Fibroblast of skin of scalp (primary cell): ENCODE measurements at places on chromosomes 5 and 9.

- peak; percentile 45 for DNase-seq
Observed at GRCh38 chr5:16547200-16547842, 69.5 kb downstream of the RETREG1 start.

DNA sequence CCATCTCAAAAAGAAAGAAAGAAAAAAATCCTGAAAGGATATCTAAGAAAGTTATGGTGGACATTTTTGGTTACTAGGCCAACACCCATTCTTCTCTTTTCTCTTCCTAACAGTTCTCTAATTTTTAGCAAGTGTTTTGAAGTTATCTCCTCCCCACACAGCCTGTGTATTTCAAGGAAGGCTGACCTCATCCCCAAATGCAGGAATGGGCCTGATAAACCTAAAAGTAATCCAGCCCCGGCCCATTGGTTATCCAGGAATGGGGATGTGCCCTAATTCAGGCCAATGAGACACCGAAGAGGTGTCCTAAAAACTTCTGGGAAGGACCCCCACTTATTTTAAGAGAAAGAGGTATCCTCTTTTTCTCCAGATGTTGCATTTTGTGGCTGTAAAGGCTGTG lies 46.6 kb downstream of the F2R start:
- no peak for DNase-seq

- DNase-seq, result peak; percentile 27
Observed at GRCh38 chr5:137075163-137075970, 423.8 kb downstream of the SPOCK1 start.

DNA sequence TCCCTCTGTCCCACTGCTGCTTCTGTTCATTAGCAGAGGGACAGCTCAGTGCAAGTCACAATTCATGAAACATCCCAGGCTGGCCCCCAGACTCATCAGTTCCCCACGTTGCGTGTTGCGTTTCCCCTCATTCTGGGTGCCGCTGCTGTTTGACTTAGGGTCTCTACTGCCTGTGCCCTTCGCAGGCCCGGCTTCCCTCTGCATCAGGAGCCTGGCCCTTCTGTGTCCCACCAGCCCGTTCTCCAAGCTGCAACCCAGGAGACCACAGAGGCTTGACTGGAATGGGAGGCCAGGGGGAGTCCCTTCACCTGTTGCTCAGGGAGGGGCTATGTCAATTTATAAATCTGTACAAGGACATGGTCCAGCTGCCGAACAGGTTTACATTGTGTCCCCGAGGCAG lies 53.9 kb upstream of the SUSD3 start:
- DNase-seq, result no peak

DNA sequence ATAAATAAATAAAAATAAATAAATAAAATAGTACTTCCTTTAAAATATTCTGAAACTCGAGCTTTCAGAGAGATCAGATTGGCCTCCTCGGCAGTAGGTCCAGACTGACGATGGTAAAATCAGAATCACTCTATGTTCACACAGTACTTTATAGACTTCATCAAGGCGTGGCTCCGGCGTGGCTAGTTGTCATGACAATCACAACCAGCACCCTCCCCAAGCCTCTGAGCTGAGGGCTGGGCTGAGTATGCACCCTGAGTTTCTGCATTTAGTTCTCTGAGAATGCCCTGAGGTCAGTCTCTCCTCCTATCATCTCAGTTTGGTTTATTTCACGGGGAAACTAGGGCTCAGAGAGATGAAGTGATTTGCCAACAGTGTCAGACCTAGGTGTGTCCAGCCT lies 43.3 kb upstream of the BARHL1 start:
- no peak for DNase-seq

DNA sequence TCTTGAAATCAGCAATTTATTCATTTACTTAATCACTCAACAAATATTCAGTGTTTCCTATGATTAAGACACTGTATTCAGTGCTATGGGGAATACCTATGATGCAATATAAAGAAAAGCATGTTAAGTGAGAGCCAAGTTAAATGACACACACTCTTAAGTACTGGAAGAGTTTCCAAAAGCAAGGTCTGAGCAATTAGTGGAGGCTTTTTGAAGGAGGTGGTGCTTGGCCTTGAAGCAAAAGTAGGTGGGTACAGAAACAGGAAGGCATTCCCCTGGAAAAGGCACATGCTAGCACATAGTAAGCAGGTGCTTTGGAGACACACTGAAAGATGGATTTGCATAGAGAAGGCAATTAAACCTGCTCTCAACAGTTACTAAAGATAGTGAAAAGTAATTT lies 4.0 kb downstream of the TSLP start:
- peak; percentile 91 for DNase-seq

DNA sequence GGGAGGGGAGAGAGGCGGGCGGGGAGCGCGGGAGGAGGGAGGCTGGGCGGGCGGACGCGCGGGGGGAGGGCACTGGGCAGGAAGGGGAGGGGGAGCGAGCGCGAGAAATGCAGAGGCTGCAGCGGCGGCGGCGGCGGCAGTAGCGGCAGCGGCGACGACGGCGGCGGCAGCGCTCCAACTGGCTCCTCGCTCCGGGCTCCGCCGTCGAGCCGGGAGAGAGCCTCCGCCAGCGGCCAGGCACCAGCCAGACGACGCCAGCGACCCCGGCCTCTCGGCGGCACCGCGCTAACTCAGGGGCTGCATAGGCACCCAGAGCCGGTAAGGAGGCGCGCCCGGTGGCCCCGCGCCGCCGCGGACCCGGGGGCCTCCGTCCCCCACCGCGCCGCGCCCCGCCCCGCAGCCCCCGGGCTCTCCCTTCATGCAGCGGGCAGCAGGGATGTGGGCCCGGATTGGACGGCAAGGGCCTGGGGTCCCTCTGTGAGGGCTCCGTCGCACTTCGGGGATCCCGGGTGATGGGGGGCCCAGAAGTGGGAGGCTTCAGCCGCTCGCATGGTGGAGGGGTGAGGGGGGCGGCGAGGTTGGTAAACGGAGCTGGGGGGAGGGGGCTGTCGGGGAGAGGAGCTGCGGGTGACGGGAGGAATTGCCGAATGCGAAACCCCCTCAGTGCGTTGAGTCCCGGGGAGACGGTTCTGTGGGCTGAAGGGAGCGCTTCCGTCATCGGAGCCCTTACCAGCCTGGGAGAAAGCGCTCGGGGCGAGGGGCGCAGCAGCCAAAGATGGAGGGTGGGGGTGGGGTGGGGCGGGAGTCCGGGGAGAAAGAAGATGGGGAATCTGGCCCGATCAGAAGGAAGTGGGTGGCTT lies at the start of gene BASP1:
TSS of gene BASP1 (plus strand) at position 139 of the 860 bp plus-strand sequence. CDS start 57,586 bp downstream, outside the sequence.
- DNase-seq, result peak; percentile 90

DNA sequence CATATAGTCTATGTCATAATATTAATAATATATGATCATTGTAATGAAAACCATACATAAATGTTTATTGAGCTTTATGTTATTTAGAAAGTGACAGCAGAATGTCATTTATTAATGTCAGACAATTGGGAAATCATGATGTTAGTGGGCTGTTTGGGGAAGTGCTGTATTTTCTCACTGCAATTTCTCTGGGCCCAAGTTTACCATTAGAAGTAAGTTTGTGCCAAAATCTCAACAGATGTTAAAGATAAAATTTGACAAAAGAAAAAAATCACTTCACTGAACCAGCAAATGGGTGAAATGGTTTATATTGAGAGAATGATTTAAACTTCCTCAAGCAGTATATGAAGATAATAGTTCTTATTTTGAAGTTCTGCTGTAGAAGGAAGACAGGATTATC lies 433.2 kb upstream of the SMARCA2 start:
- no peak for DNase-seq

- DNase-seq, result no peak
Observed at GRCh38 chr5:72648480-72648879, 141.3 kb upstream of the ZNF366 start.

GRCh38 chr9:37953775-37954437 lies 50.0 kb upstream of the SLC25A51 start:
- peak; percentile 92 for DNase-seq

DNA sequence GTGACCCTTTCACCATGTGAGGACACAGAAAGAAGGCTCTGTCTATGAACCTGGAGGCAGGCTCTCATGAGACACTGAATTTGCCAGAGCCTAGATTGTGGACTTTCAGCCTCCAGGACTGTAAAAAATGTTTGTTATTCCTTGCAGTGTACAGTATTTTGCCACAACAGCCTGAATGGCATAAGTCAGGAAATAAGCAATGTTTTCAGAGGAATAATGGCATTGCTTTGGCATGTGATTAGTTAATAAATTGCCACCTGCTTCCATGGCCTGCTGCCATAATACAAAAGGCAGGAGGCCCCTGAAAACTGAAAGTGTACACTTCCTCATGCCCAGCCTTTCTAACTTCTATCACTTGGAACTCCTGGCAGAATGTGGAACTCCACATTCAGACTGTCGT lies 408.1 kb downstream of the GADD45G start:
- no peak for DNase-seq

DNA sequence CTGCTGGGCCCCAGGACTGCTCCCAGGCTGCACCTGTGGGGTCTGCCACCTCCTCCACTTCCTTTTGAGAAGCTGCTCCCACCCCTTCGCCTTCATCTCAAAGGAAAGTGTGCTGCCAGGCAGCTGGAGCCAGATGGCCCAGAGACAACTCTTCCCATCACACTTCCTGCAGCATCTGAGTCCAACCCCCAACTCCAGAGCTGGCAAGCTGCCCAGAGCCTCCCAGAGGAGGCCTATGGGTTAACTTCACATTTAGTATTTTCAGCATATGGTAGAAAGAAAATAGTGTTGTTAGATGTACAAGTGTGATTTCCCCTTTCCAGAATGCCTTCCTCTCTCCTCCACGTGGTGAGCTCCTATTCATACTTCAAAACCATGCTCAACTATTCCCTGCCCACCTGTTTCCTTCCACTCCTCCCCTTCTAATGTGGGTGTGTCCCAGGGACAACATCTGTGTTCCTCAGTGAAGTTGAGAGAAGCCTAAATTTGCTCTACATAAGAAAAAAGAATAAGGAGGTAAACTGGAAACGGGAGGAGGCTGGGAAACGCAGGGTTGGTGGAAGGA lies 38.6 kb upstream of the KCNMB1 start:
- DNase-seq, result peak; percentile 63

DNA sequence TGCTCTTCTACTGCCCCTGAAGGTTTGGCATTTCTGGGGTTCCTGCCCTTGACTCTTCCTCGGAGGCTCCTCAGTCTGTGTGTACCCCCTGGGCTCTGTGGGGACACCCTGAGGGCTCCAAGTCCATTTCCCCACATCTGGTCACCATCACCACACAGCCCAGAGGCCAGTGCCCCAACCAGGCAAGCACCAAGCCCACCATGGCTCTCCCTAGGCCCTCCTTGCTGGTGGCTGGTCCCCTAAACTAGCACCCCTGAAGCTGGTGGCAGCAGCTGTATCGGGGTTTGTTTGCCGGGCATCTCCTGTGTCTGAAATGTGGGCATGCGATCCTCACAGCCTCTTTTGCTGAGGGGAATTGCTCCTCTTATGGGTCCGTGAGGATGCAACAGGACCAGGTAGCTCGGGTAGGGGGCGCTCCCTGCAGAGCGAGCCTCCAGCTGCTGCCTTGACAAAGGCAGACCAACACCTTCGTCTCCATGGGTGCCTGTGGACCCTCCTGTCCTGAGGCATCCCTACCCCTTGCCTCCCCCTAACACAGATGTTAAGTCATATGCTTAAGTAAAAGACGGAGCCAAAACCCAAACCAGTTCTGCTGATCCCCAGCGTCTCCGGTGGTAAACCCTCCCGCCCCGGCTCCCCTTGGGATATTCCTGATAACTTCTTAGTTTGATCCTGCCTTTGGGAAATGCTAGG lies 138.9 kb upstream of the IRX4 start:
- no peak for DNase-seq

- DNase-seq, result no peak
Observed at GRCh38 chr9:73065439-73065838, 86.2 kb upstream of the ANXA1 start.

DNA sequence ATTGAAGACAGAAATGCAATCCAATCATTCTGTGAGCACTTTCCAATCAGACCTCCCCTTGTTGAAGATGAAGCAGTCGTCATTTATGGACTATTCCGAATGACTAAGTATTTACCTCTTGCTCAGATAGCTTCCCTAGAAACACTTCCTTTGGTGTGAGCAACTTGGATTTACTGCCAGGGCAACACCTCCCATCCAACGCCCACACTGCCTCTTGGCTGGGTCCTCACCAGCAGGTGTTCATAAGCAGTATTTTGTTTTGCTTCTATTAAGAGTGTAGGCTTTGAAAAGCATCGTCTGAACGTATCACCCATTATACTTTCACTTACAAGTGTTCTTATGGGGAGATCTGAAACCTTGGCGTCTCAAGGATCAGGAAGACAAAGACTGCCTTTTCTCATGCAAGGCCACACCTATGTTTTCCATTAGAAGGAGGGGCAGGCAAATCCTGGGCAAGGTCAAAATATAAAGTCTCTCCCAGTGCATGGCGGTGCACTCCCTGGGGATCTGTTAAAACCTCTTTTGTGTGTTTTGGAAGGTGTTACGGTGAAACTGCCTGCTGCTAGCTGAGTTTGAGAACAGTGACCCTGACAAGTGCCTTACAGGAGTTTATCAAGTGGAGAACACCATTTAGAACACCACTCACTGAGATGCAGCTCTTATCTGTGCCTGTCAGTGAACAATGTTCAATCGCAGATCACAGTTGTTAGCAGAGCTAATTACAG lies 10.6 kb upstream of the MARCHF3 start:
- DNase-seq, result no peak

DNA sequence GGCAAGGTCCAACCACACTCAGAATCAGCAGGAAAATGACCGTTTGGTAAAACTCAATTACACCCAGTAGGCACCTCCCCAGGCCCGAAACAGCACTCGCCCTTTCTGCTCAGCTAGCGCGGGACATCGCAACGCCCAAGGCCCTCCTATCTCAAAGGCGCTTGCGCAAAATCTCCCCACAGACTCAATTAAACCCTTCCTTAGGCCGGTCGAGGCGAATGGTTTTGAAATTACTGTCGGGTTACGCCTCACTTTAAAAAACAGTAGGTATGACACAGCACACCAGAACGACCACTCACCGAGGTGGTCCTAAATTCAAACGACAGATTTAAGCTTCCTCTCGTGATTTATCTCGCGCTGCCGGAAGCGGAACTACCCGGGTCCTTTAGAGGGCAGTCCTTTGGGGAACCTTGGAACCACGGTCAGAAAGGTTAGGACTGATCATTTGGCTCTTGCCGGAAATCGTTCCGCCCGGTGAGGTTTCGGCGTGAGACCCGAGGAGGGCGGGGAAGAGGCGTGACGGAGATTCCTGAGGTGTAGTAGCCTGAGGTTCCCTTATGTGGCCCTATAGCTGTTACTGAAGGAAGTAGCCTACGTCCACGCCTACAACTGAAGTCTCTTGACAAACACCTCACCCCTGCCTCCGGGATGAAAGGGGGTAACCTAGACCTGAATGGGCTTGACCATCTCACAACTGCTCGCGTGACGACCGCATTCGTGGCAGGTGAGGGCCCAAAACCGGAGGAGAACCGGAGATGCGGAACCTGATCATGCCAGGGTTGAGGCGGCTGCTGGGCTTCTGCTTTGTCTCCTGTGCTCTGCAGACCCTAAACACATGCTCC lies at the start of the genes GIN1 and PPIP5K2:
TSS of gene GIN1 (minus strand) at position 374 of the 842 bp plus-strand sequence. CDS start 11,431 bp downstream, outside the sequence.
TSS of gene PPIP5K2 (plus strand) at position 537 of the 842 bp plus-strand sequence. CDS start 9,289 bp downstream, outside the sequence.
- DNase-seq, result peak; percentile 98

DNA sequence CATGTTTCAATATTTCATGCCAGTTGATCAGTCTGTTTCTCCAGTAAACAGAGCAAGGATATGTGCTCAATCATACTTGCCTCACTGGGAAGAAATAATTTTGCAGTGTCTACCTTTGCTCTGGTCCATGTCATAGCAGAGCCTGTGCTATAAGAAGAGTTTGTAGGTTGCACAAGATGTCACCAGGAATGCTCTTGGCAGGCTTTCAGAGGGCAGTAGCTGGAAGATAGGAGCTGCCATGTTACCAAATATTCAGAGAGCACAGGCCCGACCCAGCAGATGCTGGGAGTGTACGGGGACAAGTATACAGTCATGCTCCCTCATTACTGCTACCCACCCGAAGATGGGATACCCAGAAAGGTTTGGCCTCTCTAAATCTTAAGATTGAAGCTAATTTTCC lies 102.7 kb downstream of the UGCG start:
- DNase-seq, result no peak

GRCh38 chr5:114191441-114191840 lies 170.4 kb upstream of the KCNN2 start:
- DNase-seq, result no peak
